Left colon (tissue), 2 donors: ENCODE measurements at places on chromosomes 12 and 14.
A peak's percentile ranks its signal among the peaks of the same experiment; 100 is the strongest.

GRCh38 chr12:108605690-108606406 lies 8.0 kb upstream of the TMEM119 start:
- DNase-seq: no peak

GRCh38 chr12:116897476-116897875 lies 13.3 kb upstream of the FBXW8 start:
- no peak for DNase-seq

DNA sequence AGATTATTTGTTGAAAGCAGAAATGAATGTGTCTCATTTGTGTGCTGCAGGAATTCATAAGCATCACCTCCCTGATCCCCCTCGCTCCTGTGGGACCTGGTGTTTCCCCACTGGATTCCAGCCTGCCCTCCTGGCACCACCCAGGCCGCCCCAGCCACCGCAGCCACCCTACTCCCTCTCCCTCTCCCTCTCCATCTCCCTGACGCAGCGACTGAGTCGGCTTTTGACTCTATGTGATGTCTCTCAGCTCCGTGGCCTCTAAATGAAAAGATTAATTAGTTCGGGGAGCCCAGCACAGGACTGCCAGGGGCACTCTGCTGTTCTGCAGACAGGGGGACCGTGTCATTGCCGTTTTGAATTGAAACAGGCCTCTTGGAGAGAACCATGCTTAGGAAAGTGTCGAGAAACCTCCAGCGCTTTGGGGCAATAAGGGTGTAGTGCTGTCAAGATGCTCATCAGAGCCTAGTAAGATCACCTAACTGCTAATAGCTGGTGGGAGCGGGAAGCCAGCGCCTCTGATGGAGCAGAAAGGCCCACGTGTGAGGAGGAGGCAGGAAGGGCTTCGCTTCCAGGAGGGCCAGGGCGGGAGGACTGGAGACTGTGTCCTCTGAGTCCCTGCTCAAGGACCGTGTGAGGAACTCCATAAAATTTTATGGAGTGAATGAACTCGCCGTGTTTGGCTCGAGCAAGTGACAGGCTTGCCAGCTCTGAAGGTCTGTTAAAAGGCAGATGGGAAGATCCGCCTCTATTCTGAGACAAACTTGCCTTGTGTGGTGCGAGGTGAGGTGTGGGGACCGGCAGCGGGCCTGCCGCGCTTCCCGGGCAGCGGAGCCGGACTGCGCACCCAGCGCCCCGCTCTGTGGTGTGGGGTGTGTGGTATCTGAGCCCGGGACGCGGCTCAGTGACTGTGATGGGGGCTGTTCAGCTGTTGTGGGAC lies 157.4 kb upstream of the C14orf180 start:
- DNase-seq: no peak

GRCh38 chr14:95257521-95257920 lies 62.2 kb downstream of the CLMN start:
- DNase-seq: no peak

DNA sequence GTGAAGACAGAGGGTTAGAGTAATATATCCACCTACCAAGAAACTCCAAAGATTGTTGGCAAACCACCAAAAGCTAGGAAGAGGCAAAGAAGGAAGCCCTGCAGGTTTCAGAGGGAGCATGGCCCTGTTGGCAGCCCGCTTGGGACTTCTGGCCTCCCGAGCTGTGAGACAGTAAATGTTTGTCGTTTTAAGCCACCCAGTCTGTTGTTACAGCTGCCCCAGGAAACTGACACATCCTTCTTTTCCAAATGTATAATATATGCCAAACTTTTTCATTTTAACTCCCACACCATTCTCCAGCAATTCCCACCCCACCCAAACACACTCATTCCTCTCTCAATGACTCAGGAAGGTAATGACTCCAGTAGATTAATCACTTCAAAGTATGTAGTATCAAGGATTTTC lies 74.0 kb downstream of the RPS29 start:
- no peak for DNase-seq

DNA sequence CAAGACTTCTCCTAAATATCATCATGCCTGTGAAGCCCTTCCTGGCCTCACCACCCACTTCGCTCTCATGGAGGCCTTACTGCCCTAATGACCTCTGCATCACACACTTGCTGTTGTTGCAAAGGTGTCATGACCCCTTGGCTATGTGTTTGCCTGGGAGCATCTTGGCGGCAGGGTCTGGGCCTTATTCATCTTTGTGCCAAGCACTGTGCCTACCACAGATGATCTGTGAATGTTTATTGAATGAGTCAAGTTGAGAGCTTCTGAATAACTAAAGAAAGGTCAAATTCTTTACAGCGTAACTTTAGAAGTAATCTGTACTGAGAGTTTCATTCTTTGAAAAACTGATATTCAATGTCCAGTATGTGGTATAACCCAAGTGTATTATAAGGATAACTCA lies 113.3 kb downstream of the TTC8 start:
- DNase-seq: no peak

DNA sequence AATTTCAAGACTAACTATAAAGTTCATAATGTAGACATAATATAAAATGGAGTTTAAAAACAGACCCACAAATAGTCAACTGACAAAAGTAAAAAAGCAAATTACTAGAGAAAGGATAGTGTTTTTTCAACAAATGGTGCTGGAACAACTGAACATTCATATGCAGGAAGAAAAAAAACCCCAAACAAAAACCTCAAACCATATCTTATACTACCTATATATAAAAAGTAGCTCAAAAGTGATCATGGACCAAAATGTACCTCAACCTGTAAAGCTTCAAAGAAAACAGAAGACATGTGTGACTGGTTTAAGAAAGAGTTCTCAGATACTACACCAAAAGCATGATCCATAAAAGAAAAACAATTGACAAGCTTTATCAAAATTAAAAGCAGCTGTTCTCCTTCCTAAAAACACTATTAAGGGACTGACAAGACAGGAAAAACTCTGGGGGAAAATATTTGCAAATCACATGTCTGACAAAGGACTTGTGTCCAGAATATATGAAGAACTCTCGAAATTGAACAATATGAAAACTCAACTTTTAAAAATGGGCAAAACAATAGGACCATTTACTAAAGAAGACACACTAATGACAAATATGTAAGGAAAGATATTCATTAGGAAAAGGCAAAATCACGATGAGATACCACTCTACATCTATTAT lies 22.7 kb upstream of the ARID4A start:
- no peak for DNase-seq

DNA sequence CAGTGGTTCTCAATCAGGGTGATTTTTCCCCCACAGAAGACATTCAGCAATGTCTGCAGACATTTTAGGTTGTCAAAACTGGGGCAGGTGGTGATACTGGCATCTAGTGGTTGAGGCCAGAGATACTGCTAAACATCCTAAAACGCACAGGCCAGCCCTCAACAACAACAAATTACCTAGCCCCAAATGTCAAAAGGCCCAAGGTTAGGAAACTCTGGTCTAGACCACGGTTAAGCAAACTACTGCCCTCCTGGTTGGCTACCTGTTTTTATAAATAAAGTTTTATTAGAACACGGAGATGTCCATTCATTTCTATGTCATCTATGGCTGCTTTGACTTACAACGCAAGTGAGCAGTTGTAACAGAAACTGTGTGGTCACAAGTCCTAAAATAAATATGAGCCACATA lies 186.7 kb downstream of the EFCAB11 start:
- DNase-seq: no peak

GRCh38 chr14:44477953-44478352 lies 29.1 kb downstream of the FSCB start:
- no peak for DNase-seq

DNA sequence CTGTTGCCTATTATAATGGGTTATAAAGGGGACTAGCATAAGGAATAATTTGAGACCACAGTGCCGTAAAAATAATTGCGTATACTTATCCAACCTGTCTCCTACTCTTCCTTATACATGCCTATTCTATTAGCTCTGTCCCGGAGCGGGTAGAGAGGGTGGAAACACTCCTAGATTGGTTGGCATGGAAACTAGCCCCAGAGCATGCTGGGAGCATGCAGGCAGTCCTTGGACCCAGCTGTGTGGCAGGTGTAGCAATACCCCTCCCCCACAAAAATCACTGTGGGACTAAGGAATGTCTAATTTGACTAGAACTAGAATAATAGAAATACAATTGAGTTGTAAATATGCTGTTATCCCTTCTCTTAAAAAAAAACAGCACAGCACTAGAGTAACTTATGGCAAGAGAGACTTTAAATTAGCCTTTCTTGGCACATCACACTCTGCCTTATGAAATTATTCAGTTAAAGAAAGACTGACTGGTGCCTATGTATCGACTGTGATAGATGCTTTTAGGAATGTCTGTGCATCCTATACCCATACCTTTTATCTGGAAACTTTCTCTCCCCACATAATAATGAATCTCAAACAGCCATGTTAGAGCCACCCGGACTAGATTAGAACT lies 244.0 kb upstream of the DAAM1 start:
- peak; percentile 62 for DNase-seq

- DNase-seq: no peak
These were observed 232.8 kb upstream of the SEL1L start for GRCh38 chr14:81766321-81766915.
